Activated naive CD8-positive, alpha-beta T cell treated with anti-CD3 and anti-CD28 coated beads for 36 hours (primary cell): ENCODE measurements at places on chromosomes 5 and 9. TPM values are rescaled to one million over a fixed set of nuclear protein-coding genes. Genes with fewer than 3 reads are reported as not detected.
A peak's percentile ranks its signal among the peaks of the same experiment; 100 is the strongest.

DNA sequence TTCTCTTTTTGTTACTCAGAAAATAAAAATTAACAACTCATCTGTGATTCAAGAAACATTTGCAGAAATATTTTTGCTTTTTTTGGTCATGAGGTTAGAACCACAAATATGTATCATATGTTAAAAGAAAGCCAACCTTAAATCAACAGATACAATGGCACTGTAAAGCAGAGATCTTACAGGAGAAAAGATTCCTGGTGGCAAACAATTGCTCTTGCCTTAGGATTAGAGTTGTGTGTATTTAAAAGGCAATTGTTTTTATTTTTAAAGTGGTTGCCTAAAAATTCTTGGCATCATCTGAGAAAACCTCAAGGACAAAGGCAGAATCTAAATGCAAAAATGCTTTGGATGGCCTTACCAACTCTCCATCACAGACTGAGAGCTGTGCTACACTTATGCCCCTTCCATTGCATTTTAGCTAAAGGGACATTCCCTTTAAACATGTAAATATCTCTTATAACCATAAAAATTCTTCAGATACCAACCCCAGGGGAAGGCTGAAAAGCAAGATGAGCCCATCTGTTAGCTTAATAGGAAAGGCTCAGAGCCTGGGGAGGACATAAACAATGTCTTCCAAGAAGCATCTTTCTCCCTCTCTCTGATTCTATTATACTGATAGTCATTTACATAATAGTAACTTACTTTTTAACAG is 100.4 kb downstream of the FAM114A2 start:
- H3K27ac ChIP-seq: no peak overlapping the region
- no peak overlapping the region for H3K4me3 ChIP-seq
- H3K36me3 ChIP-seq: no peaks in the 10 kb centered on the region
- no peak for DNase-seq
- H3K27me3 ChIP-seq: no peaks in the 10 kb centered on the region

DNA sequence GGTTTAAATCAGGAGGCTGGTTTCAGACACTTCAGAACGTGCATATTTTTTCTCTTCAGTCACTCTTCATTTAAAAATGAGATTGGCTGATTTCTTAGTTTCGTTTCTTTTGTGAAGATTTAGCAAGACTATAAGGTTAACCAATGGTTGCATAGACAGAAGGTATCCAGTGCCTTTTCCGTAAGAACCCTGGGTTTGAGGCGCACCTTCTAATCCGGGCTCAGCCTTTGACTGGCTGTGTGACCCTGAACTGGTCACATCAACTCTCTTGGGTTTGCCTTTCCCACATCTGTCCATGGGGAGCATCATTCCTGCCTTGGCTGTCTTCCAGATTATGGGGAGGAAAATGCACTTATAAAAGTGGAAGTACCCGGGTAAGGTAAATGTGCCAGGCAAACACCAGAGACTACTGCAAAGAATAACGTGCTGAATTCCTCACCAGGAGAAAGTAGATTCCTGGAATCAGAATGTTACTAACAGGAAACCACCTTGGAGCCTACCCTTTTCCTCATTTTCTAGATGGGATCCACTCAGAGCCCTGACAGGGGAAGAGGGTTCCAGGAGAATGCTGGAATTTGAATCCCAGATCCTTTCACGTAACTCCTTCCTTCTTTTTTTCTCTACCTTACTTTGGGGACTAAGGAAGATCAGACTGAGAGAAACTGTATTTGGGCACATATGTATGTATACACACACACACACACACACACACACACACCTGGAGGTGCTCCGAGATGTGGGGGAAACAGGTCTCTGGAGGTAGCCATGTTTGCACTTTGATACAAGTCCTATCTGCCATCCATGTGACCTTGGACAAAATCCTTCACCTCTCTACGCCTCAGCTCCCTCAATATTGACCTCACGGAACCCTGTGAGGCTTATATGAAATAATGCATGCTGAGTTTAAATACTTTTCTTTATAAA is 6.8 kb downstream of the HAND1 start:
- H3K27ac ChIP-seq: no peak overlapping the region
- peaks cover 85% of the 10 kb centered on the region for H3K27me3 ChIP-seq
- no peaks in the 10 kb centered on the region for H3K36me3 ChIP-seq
- H3K4me3 ChIP-seq: no peak overlapping the region

GRCh38 chr9:112552229-112553056 is 65.8 kb downstream of the KIAA1958 start:
- H3K4me1 ChIP-seq: peaks cover 15% of the 10 kb centered on the region
- no peak overlapping the region for H3K27ac ChIP-seq
- peaks cover 7% of the 10 kb centered on the region for H3K36me3 ChIP-seq
- no peaks in the 10 kb centered on the region for H3K27me3 ChIP-seq
- DNase-seq: no peak

DNA sequence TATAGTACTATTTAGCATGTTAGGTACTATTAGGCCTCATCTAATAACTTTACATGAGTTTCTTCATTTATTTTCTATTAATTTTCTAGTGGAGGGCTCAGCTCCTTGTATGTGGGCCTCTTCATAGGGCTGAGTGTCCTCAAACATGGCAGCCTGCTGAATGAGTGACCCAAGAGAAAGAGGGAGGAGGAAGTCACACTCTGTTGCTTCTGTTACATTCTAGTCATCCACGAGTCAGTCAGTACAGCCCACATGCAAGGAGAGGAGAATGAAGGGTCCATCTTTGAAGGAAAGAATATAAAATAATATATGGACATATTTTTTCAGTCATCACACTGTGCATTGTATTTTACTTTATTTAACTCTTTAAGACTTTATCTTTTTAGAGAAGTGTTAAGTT is 66.6 kb upstream of the NR3C1 start:
- H3K4me3 ChIP-seq: no peak overlapping the region
- H3K4me1 ChIP-seq: no peaks in the 10 kb centered on the region
- H3K36me3 ChIP-seq: no peaks in the 10 kb centered on the region

DNA sequence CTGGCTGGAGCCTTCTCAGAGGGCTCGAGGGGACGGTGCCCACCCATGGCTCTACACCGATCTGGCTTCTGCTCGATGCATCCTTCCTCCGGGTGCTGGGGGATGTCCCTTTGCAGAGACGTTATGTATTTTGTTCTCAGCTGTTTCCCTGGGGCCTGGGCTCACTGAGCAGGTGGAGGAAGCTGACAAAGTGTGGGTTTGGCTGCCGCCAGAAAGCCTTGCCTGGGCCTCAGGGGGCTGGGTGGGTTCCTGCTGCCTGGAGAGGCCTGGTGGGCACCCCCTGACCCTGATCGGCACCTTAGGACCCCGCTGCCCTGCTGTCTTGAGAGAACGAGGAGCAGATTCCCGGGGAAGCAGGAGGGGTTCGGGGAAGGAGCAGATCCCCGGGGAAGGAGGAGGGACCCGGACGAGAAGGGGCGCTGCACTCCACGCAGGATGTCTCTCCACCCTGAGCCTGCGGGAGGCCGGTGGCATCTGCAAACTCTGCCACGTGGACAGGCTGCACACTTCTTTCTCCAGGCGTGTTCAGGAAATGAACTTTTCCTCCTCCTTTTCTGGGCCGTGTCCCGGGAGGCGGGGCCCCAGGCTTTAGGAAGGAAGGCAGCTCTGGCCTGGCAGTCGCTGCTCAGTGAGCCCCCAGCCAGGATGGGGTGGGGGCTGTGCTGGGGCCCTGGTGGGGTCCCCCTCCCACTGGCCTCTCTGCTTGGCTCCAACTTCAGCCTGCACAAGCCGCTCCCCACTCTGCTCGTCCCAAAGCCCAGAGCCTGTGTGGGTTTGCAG is 148.9 kb downstream of the RXRA start:
- H3K4me1 ChIP-seq: peaks cover 9% of the 10 kb centered on the region
- H3K4me3 ChIP-seq: no peak overlapping the region
- peak; percentile 33 for DNase-seq
- H3K36me3 ChIP-seq: no peaks in the 10 kb centered on the region
- no peaks in the 10 kb centered on the region for H3K27me3 ChIP-seq

DNA sequence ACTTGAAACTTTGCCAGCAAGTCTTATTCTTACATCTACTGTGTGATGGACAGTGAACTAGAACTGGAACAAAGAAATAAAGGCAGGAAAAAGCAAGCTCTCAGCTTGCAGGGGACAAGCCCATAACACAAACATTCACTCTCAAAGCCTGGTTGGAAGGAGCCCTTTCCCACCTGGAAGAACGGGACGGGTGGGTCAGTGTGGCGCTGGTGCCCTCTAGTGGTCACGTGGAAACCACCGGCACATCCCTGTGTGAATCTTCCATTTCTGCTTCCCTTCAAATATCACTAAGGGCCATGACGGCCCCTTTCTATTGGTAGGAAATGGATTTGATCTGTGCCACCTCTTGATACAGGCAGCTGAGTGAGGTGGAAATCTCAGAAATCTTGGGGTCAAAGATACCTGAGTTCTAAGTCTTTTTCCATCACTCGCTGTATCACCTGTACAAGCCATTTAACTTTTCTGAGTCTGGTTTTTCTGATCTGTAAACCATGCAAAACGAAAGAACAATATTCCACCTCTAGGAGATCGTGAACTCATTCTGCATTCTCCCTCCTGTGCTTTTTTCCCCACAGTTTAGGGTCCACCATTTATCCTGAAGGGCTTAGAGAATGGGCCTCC is 211.6 kb downstream of the MSX2 start:
- no peaks in the 10 kb centered on the region for H3K4me1 ChIP-seq
- H3K27ac ChIP-seq: no peak overlapping the region
- H3K36me3 ChIP-seq: no peaks in the 10 kb centered on the region
- DNase-seq: peak; percentile 16
- peaks cover 15% of the 10 kb centered on the region for H3K27me3 ChIP-seq

AQP3 gene
- 2.3 TPM for total RNA-seq

- no peaks in the 10 kb centered on the region for H3K27me3 ChIP-seq
- H3K4me3 ChIP-seq: no peak overlapping the region
- no peak for DNase-seq
- H3K36me3 ChIP-seq: no peaks in the 10 kb centered on the region
- no peak overlapping the region for H3K27ac ChIP-seq
- peaks cover 4% of the 10 kb centered on the region for H3K4me1 ChIP-seq
Measured at GRCh38 chr5:108925073-108925472, 177.4 kb downstream of the FER start.

EFNA5 gene
- total RNA-seq: not detected

DNA sequence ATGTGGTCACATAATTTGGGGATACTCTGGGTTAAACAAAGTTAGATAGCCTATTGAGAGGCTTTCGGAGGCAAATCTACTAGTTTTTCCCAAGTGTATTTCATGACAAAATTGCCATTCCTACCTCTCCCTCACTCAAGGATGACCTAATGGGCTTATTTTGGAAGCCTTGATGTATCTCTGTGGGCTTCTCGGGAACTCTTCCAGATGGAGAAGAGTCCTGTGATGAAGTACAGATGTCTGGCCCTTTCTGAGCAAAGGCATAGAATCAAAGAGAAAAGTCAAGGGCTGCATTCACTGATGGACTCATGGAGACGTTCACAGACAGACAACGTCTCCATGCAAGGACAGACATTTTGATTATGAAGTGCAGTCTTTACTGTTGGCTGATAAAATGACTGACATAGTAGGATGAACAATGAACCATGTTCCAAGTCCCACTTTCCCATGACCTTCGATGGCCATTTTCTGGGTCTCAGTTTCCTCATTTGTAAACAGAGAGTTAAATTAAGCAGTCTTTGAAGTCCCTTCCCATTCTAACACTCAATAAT is 347.2 kb upstream of the CD180 start:
- no peak overlapping the region for H3K4me3 ChIP-seq
- H3K36me3 ChIP-seq: no peaks in the 10 kb centered on the region
- peaks cover 6% of the 10 kb centered on the region for H3K4me1 ChIP-seq

GRCh38 chr5:52685971-52686370 is 101.7 kb upstream of the ITGA1 start:
- H3K27ac ChIP-seq: no peak overlapping the region
- no peak for DNase-seq
- H3K27me3 ChIP-seq: no peaks in the 10 kb centered on the region
- H3K36me3 ChIP-seq: no peaks in the 10 kb centered on the region
- no peak overlapping the region for H3K4me3 ChIP-seq

FCN2 gene
- total RNA-seq: not detected

KIF4B gene
- not detected for total RNA-seq

DNA sequence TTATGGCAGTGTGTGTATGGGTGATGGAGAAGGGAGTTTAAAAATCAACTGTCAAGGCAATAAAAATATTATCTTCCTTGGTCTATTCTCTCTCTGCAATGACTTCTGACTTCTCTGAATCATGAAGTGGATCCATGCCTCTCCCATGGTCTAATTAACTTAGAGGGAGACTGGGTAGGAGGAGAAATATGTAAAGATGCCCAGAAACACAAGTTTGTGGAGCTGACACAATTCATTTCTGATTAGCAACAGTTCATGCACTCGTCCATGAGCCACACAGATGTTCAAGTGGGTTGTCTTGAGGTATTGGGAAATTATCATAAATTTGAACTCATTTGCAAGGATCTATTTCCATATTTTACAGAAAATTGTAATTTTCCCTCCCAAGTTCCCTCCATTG is 38.1 kb downstream of the INSYN2B start:
- H3K27me3 ChIP-seq: no peaks in the 10 kb centered on the region
- peaks cover 12% of the 10 kb centered on the region for H3K4me1 ChIP-seq
- H3K27ac ChIP-seq: no peak overlapping the region
- DNase-seq: no peak
- H3K4me3 ChIP-seq: no peak overlapping the region

SLCO6A1 gene
- not detected for total RNA-seq

ZNF483 gene
- 2.3 TPM for total RNA-seq

DNA sequence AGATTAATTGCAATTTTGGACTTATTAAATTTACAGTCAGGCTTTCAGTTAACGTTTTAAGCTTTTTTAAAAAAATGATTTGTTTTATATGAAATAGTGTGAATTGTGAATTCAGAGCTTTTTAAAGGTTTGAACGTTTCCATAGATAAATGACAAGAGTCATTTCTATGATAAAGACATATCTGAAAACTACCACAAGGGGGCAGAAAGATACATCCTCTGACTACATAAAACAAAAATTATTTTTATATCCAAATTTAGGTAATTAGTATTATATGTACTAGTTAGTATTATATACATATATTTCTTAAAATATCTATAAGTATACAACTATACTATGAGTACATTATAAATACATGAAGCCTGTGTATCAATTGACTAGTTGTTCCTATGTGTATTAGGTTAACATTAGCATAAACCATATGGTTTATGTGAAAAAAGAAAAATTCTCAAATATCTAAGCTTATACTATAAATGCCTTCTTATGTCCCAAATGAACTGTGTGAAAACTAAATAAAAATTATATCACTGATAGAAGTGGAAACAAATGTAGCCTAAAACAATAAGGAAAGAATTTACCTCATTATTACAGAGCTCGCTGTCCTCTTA is 155.2 kb downstream of the MEF2C start:
- H3K4me1 ChIP-seq: peaks cover 8% of the 10 kb centered on the region
- H3K27ac ChIP-seq: no peak overlapping the region
- no peaks in the 10 kb centered on the region for H3K36me3 ChIP-seq
- H3K27me3 ChIP-seq: peaks cover 19% of the 10 kb centered on the region

PHF24 gene
- 0.23 TPM for total RNA-seq

- no peak overlapping the region for H3K4me3 ChIP-seq
- no peak for DNase-seq
- H3K4me1 ChIP-seq: no peaks in the 10 kb centered on the region
- no peak overlapping the region for H3K27ac ChIP-seq
- H3K36me3 ChIP-seq: no peaks in the 10 kb centered on the region
- no peaks in the 10 kb centered on the region for H3K27me3 ChIP-seq
Measured at GRCh38 chr9:38250279-38251035, 142.0 kb upstream of the ALDH1B1 start.

RECK gene
- 5.2 TPM for total RNA-seq
